ENCODE measurements at places on chromosomes 6 and 20.
A peak's percentile ranks its signal among the peaks of the same experiment; 100 is the strongest.

GRCh38 chr20:60299951-60300350 lies 341.7 kb downstream of the CDH26 start:
- DNase-seq = no peak

GRCh38 chr6:170046791-170047626 lies 243.9 kb downstream of the DLL1 start:
- no peak for DNase-seq

- DNase-seq = no peak
These were observed 22.6 kb downstream of the KCNK15 start for GRCh38 chr20:44768256-44768655.

- DNase-seq = no peak
These were observed 16.0 kb downstream of the HFE start for GRCh38 chr6:26103141-26103769.

DNA sequence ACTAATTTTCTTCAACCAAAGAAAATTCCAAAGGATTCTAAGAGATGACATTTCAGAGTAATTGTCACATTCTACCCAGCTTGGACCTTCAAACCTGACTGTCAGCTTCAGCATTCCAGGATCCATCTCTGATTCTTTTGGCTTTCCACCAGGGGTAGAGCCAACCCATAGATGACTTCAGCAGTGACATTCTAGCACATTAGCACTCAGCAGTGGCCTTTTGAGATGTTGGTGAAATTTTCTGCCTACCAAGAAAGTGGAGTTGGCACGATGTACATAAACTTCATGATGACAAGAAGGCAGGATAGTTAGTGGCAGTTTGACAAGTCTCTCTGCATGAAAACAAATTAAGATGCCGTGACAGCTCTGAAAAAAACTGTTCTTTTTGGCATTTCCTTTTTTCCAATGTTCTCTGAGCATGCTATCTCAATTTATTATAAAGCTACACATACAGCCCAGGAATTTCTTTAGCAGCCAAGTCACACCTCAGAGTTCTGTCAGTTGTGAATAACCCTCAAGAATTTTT lies 466.5 kb upstream of the RNF217 start:
- no peak for DNase-seq

DNA sequence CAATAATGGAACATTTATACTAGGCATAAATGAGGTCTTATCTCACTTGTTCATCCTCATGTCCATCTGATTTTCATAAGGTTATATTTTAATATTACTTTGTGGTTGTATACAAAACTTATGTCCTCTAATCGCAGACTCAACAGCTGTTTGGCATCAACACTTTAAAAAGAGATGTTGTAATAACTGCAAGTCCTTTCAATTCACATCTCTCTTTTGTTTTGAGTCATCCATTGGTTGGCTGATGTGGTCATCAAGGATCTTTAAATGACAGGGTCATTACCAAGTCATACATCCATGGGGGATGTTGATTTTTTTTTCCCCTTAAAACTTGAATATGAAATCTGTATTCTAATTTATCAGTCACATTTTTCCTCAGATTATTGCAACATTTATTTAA lies 299.4 kb upstream of the NRSN1 start:
- no peak for DNase-seq

- DNase-seq = no peak
These were observed 218.2 kb downstream of the ZDHHC14 start for GRCh38 chr6:157599191-157599590.

DNA sequence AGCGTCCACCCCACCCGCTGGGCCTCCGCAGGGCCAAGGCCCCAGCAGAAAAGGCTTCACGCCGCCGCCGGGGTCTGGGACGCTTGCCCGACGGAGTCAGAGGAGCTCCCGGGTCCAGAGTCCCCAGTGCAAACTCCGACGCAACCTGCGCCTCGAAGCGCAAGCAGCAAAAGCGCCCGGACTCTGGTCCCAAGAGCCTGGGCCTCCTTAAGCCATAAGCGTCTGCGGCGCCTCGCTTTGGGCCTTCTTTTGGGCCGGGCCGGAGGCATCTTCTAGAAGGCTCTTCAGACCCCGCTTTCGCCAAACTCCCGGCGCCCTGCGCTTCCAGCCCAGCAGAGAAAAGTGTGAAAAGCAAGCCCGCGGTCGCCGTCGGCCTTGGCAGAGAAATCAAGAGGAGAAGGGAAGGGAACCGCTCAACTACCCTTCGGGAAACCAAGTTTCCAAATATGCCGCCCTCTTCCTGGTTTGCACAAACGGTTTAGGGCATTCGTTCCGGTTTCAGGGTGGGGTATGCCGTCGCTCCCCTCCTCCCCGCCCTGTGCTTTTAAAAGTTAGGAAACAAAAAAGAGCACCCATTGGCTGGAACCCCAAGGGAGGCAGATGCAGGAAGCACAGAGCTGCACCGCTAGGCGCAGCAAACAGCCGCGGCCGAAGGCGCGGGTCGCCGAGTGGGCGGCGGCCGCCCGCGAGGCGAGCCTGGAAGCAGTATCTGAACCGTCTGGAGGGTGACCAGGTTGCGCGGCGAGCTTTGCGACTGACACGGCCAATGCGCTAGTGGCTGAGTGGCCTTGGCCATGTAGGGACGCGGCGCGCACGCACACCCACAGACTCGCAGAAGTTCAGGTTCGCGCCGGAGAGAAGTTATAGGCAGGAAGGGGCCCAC lies 1.2 kb downstream of the TBX18 start:
- DNase-seq = no peak

DNA sequence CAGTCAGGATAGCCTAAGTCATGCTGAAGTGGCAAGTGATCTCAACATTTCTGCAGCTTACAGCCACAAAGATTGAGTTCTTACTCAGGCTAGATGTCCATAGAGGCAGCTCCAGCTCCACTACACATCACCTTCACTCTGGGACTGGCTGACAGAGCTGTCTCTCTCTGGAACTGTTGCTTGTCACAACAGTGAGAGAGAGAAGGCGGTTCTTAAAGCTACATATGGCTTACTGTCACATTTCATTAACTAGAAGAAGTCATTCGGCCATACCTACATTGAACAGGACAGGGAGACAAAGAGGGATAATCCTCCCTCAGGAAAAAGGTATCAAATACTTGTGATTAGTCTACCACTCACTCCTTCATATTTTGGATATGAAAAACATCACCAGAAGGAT lies 914.9 kb upstream of the FLRT3 start:
- DNase-seq = no peak

- DNase-seq = peak; percentile 73
These were observed 72.7 kb downstream of the TRAM2 start for GRCh38 chr6:52503851-52504781.

DNA sequence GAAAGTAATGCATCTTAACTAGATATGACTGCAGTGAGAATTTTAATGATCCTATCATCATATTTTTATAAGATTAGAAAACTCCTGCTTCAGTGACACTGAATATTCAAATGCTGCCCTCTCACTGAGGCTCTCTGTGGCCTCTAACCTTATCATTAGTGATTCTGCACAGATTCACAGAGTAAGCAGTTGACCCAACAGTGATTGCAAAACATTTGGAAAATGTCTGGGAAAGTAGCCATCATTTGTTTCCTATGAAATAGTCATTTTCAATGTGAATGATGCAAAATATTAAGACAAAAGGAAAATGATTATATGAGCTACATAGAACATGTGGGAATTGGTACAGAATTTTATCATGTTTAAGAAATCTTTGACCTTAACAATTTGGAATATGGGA lies 210.3 kb downstream of the TBX18 start:
- DNase-seq = no peak

DNA sequence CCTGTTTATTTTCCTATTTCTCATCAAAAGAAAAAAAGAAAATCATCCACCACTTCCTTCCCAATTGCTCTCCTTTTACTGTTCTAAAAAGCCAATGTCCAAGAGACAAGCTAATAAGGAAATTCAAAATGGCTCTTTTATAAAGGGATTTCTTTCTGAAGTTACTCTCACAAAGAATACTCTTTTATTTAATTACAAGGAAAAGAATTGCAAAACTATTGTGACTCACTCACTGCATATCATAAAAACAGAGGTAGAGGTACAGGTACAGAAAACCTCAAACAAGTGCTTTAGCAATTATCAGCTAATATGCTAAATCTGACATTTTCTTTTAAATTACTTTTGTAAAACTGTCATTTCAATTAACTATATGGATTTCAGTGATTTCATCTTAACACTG lies 18.1 kb downstream of the DEK start:
- DNase-seq = no peak

- DNase-seq = no peak
These were observed 80.9 kb downstream of the COL12A1 start for GRCh38 chr6:75124983-75125382.

GRCh38 chr20:43835944-43836508 lies 78.6 kb upstream of the TOX2 start:
- DNase-seq = no peak

DNA sequence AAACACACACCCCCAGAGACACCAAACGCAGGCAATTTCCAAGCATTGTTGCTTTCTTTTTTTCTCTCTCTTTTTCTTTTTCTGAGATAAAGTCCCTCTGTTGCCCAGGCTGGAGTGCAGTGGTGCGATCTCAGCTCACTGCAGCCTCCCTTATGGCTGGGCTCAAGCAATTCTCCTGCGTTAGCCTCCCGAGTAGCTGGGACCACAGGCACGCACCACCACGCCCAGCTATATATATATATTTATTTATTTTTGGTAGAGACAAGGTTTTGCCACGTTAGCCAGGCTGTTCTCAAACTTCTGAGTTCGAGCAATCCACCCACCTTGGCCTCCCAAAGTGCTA lies 14.0 kb upstream of the SRSF3 start:
- DNase-seq = no peak

GRCh38 chr20:32925481-32926196 lies 66.9 kb downstream of the EFCAB8 start:
- DNase-seq = no peak

DNA sequence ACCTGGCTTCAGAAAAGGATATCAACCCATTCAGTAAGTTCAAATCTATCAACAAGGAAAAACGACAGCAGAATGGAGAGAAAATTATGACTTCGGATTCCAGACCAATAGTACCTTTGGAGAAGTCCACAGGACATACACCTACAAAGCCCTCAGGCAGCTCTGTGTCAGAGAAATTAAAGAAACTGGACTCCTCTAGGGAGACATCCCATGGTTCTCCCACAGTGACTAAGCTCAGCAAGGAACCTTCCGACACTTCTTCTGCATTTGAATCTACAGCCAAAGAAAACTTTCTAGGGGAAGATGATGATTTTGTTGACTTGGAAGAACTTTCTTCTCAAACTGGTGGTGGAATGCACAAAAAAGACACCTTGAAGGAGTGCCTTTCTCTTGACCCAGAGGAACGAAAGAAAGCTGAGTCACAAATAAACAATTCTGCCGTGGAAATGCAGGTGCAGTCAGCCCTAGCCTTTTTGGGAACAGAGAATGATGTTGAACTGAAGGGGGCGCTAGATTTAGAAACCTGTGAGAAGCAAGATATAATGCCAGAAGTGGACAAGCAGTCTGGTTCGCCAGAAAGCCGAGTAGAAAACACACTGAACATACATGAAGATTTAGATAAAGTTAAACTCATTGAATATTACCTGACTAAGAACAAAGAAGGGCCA lies 67.4 kb upstream of the HINT3 start:
- DNase-seq = no peak

- peak; percentile 48 for DNase-seq
These were observed 475.2 kb upstream of the MARCKS start for GRCh38 chr6:113381959-113382358.

- DNase-seq = peak; percentile 80
These were observed 238.5 kb downstream of the ZFAND3 start for GRCh38 chr6:38057994-38058393.

GRCh38 chr6:35895560-35895959 lies 25.3 kb downstream of the SRPK1 start:
- DNase-seq = no peak

DNA sequence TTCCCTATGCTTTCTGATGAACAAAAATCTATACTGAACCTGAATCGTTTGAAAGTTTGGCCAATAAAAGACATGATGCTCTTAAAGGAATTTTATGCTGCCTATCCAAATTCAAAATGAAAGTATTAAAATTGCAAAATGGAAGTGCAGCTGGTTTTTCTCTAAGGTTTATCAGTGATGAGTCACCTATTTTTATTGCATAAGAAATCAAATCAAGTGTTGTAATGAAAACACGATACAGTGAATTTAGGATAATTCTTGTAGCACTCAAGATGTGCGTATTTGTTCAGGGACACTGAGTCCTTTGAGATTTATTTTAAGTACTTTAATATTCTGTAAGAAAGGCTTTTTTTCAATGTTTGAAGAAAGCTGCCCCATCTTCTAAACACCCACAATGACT lies 409.5 kb downstream of the ADGRB3 start:
- no peak for DNase-seq

GRCh38 chr6:64160486-64160885 lies 524.9 kb downstream of the PHF3 start:
- DNase-seq = no peak

GRCh38 chr6:144252259-144252658 lies 32.9 kb upstream of the UTRN start:
- DNase-seq = no peak

- no peak for DNase-seq
These were observed 767.9 kb upstream of the DEFB115 start for GRCh38 chr20:30489614-30490003.

DNA sequence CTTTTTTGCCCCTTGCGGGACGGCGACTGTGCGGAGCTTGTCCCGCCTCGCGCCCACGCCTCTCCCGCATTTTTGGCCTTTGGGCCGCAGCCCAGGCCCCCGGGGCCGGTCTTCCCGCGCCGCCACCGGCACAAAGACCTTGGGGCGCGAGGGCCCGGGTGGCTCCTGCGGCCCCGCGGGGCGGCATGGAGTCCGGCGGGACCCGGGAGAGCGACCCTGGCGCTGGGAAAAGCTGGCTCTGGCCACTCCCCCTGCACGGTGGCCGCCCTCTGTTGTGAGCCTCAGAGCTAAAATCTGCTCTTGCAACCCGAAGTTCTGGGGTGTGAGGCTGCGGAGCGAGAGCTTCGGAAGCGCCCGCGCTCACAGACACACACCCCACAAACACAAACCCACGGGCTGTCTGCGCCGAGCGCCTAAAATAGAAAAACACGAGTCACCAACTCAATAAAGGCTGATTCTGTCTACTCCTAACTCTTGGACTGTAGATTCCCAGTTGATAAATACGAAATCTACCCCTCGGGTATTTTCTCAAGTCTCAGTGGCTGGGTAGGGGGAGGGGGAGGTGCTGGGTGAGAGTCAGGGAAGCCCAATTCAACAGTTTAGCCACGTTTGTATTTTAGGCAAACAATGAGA lies 496 bp upstream of the BEND3 start:
- DNase-seq = peak; percentile 55

- no peak for DNase-seq
These were observed 214.2 kb downstream of the TBC1D7 start for GRCh38 chr6:13113981-13114593.
